ENCODE measurements at places on chromosomes 11 and 22.

- DNase-seq: no peak
Measured at GRCh38 chr11:33652431-33652830, 48.2 kb downstream of the C11orf91 start.

DNA sequence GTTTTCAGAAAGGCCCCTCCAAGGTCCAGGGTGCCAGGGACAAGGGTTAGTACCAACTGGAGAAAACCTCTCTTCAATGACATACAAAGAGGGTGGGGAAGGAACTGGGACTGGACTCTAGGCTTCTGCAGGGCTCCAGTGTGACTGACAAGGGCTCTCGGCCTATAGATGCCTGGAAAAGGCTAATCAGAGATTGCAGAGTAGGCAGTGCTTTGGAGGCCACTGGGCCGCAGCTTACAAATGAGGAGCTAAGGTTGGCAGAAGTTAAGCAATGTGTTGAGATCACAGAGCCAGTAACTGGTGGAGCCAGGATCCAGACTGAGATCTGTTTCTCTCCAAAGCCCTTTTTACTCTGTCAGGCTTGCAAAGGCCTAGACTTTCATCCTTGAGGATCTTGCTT is 7.4 kb upstream of the DGKZ start:
- no peak for DNase-seq

DNA sequence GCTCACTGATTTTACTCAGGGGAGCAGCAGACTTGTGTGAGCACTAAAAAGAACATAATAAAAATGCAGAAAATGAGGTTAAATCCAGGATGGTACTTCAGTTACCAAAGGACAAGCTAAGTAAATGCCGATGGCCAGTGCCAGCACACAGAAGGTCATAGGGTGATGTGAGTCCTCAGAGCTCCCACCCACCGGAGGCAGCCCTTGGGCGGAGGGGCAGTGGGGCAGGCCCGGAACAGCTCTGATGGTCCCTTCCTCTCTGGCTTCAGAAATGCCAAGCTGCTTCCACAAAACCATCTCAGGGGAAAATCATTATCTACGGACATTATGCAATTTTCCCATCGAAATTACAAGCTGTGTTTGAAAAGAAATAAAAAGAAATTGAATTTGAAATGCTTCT is 124.5 kb downstream of the RRAS2 start:
- DNase-seq: no peak

DNA sequence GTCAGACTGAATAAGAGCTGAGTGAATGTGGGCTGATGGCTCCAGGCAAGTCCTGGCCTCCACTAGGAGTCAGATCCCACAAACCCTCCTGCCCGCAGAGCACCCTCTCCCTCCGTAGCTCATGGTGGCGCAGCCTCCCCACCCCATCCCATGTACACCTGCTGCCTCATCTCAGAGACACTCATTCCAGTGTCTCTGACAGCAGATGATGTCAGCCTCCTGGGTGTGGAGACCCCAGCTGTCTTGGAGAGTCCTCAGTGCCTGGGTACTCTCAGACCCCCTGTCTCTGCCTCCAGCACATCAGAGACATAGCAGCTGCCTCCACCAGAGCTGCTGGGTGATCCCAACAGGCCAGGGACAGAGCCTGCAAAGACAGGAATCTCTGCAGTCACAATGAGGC is 9.5 kb downstream of the IGLL5 start:
- DNase-seq: no peak

- DNase-seq: no peak
Measured at GRCh38 chr22:47369431-47370015, 607.1 kb downstream of the TBC1D22A start.

- no peak for DNase-seq
Measured at GRCh38 chr22:37387793-37388192, 39.5 kb downstream of the ELFN2 start.

- DNase-seq: no peak
Measured at GRCh38 chr11:2484576-2485125, 39.8 kb downstream of the KCNQ1 start.

Measured in immature natural killer cell (primary cell).